ENCODE measurements at places on chromosomes 3 and 15. TPM values are rescaled to one million over a fixed set of nuclear protein-coding genes. Genes with fewer than 3 reads are reported as not detected.
A peak's percentile ranks its signal among the peaks of the same experiment; 100 is the strongest.

DNA sequence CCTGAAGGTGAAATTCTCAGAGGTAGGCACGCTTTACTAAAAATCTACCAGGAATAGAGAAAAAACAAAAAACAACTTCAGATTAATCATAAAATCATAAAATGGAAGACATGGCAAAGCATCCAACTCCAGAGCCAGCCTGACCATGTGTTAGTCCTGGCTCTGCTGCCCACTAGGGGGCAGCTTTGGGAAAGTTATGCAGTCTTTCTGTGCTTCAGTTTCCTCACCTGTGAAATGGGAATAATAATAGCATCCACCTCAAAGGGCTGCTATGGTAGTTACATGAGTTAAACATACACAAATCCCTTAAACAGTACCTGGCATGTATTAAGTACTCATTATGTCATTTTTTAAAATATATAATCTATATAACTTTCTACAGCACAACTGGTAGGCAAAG, 52.3 kb downstream of the WNT5A start:
- no peak for DNase-seq

GRCh38 chr15:60528530-60528929, 49.6 kb upstream of the ICE2 start:
- DNase-seq = no peak

DNA sequence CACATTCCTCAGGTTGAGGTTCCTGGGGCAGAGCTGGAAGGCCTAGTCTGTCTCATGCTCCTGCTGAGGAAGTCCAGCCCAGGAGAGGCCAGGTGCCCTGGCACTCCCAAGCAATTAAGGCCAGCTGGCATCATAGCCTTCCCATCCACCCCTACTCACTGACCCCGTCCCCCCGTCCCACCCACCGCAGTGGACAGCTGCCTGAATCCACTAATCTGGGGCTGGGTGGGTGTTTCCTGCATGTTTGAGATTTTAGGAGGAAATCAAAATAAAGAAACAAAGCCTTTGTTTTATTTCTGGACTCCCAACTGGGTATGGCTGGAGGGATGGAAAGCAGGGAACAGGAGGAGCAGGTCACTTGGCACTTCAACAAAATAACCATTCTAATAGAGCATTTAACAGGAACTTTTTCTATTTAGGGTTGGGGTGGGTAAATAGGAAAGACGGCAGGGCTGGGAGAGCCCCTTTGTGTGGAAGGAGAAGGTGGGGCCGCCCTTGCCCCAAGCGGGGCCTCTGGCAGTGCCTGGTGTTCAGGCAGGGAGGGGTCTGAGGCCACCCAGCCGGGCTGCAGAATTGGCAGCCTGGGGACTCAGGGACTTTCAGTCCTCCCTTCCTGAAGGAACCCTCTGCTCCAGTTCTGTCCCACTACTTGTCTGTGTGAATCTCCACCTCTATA, 8.5 kb downstream of the MRAS start:
- no peak for DNase-seq

- no peak for DNase-seq
Measured at GRCh38 chr3:70916375-70917055, 604.1 kb upstream of the MDFIC2 start.

GRCh38 chr15:100186366-100186765, 155.4 kb downstream of the ADAMTS17 start:
- DNase-seq = no peak

- no peak for DNase-seq
Measured at GRCh38 chr3:186467969-186468368, 76.2 kb downstream of the CRYGS start.

DNA sequence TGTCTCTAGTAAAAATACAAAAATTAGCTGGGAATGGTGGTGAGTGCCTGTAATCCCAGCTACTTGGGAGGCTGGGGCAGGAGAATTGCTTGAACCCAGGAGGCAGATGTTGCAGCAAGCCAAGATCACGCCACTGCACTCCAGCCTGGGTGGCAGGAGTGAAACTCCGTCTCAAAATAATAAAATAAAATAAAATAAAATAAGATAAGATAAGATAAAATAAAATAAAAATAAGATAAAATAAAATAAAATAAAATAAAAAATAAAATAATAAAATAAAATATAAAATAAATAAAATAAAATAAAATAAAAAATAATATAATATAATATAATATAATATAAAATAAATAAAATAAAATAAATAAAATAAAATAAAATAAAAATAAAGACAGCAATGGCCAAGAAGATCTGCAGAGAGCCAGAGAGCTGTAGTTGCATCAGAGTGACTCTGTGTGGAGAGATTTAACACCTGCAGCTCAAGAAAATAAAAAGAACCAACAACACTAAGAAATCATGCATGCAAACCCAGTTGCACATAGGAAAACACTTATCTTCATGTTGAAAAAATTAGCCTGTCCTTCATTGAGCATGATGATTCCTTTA, 25.9 kb downstream of the LIPH start:
- no peak for DNase-seq

DNA sequence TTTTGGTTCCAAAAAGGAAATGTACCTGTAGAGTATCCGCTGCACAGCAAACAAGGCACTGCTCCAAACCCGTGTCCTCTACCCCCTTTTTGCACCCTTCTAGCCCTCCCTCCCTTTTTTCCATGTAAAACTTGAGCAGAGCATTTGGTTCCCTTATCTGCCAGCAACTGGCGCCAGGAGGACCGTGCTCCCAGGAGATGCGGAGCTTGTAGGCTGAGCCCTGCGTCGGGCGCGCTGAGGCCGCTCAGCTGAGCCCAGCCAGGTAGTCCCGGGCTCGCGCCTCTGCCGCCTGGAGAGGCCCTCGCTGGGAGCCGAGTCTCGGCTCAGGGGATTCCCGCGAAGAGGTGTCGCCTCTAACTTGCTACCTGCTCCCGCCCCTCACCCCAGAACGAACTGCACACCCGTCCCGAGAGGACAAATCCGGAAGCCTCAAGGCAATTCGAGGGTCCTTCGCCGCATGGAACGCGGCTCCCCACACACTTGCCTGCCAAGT, 575 bp downstream of the TRPM7 start:
- DNase-seq = peak; percentile 78

DNA sequence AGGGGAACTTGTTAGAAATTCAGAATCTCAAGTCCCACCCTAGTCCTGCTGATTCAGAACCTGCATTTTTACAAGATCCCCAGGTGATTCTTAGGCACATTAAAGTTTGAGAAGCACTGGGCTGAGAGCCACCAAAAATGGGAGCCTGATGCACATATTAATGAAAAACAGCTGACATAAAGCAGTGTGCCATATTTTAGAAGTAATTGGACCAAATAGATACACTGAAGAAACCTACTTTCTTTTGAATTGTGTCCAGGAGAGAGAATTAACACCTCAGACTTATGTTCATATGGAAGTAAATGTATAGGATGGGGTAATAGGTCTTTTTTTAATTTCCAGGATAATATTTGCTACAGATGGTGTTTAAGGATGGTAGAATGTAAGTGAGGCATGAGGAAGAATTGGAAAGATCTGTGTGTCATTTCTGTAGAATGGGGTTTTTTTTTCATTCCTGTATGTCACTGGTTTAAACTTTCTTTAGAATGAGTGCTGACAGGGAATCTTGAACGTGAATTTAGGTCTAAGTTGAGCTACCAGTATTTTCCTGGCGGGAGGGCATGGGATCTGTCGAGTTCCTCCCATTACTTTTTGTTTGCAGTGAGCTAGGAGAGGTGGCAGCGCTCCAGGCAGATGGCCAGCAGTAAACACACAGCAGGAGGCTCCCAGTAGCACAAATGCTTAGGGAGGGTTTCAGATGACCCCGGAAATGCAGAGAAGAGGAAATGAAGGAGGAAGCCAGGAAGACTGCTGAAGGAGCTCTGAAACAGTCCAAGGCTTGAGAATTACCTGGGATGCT, 185.6 kb downstream of the PLCL2 start:
- peak; percentile 33 for DNase-seq

DNA sequence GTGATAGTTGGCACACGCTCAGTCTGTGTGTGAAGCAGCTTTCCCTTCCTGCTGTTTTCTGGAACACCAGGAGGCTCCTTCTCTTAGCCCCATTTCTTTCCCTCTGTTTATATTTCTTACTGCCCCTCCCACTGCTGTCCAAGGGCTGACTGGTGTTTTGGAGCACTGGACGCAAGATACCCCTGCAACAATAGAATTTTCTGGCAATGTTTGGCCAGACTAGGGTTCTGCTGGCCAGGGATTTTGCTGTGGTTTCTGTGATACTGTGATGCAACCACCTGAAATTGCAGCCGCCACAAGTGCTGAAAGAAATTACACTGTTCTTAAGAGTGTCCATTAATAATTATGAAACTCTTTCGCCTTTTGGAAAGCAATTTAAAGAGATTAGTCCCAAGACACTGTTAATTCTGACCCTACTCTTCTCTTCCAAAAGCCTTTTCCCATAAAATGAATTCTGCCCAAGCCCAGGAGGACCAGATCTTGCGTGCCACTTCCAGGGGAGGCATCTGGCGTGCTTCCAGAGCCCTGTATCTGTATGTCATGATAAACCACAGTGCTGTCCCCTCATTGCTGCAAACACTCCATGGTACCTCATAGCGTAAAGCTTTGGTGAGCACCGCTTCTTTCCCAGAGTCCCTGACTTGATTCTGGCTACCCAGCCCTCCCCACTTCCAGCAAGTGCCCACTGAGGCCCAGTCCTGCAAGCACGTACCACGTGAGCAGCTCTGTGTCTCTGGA, 159.4 kb upstream of the CHRM5 start:
- no peak for DNase-seq

GRCh38 chr15:98738689-98739401, 90.5 kb downstream of the IGF1R start:
- DNase-seq = no peak

DNA sequence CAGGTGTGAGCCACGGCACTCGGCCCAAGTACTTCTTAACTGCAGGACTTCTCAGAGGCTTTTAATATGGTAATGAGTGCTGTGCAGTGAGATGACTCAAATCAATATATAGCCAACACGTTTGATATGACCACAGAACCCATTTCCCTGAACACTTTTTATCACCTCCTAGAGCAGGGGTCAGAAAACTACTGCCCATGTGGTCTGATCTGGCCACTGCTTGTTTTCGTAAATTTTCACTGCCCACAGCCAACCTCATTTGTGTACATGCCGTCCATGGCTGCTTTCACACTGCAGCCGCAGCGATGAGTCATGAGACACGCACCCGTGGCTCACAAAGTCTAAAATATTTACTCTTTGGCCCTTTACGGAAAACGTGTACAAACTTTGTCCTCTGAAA, 179.2 kb downstream of the RORA start:
- no peak for DNase-seq

GRCh38 chr3:197183582-197183981, 114.8 kb downstream of the DLG1 start:
- no peak for DNase-seq

DNA sequence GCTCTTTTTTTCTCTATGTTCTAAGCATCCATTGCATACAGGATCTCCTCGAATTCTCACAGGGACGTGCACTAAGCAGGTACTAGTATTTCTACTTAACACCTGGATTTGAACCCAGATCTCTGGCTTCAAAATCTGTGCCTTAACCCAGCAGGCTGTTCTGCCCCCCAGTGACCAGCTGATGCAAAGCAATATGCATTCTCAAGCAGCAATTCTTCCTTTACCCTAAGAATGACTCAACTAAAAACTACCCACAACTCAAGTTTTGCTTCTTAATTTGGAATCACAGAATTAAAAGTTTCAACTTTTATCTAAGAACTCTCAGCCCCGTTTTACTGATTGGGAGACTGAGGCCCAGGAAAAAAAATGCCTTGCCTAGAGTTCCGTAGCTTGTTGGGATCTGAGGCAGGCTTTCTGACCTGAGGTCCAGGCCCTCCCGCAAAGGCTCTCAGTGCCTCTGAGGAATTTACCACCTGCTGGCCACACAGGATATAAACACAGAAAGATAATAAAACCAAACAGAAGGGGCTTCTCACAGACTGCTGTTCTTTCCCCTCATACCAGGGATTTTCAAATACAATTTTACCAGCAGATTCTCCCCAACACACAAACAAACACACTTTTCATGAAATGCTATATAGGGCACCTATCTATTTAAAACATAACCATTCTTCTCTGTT, 115.4 kb upstream of the RAD18 start:
- DNase-seq = no peak

DNA sequence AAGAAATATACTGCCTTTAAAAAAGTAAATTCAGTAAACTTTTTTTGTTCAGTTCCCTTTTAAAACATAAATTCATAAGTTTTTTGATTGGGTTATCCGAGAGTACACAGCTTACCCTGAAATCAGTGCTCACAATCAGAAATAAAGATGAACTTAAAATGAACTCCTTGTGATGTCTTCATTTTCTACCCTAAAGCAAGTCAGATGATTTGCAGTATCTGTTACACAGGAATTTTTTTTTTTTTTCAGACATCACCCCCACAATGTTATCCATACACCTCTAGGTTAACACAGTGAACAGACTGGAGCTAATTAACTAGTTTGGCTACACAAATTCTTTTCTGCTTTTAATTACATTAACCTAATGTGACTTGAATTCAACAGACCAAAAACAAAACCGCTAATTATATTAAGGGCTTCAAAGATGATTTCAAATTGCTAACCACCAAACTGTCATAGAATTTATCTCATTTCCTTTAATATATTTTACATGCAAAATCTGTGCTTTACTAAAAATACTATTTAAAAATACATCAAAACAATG, 1042.0 kb downstream of the ROBO1 start:
- no peak for DNase-seq

GRCh38 chr3:35724106-35724505, 84.8 kb downstream of the ARPP21 start:
- DNase-seq = no peak

DNA sequence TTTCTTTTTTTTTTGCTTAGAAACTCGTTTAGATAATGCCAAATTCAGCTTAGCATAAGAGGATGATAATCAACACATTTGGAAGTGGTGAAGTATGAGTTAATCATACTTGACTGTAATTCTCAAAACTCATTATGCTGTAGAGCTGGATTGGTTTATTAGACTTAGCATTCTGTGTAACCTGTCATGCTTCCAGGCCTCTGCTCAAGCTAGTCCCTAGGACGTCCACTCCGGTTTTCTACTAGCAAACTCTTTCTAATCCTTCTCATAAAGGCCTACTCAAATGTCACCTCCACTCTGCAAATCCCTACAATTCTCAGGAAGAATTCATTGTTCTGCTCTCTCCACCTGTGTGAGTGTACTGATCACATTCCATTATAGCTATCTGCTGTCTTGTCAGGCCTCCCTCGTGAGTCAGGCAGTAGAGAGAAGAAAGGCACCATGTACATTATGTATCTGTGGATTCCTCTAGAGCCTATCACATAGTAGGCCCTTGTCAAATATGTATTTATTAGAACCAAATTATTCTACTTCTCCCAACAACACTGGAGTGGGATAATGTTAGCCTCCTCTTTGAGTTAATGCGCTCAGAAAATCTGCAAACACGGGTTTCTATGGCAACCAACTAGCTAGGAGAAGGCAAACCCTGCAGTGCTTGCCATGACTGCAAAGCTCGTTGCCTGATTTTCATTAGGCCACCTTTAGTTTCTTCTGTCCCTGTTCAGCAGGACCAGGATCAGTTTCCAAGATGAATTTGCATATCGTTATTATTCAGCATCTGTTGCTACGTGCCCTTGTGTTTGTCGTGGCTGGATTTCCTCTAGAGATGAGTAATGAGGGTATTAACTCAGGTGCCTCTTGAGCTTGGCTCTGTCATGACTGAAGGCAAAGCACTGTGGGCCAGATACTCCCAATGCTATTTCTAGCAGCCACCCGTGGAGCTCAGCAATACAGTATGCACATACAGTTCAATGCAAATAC, 30.7 kb downstream of the ATP13A5 start:
- no peak for DNase-seq

ACP3 gene
- 7.9 TPM for total RNA-seq

GOLGA6A gene
- total RNA-seq = 42.4 TPM

CX3CR1 gene
- total RNA-seq = 2.0 TPM

GDPGP1 gene
- 6.2 TPM for total RNA-seq

STARD9 gene
- total RNA-seq = 132 TPM

SNX4 gene
- 60.7 TPM for total RNA-seq

SUSD5 gene
- 7.7 TPM for total RNA-seq

C3orf20 gene
- total RNA-seq = 11.0 TPM

CFAP161 gene
- 8.7 TPM for total RNA-seq

PRR20G gene
- total RNA-seq = 12.8 TPM
